ENCODE measurements at places on chromosomes 1 and 21.
A peak's percentile ranks its signal among the peaks of the same experiment; 100 is the strongest.

- DNase-seq, result peak; percentile 90
Measured at GRCh38 chr1:232477728-232478127, 152.2 kb downstream of the SIPA1L2 start.

DNA sequence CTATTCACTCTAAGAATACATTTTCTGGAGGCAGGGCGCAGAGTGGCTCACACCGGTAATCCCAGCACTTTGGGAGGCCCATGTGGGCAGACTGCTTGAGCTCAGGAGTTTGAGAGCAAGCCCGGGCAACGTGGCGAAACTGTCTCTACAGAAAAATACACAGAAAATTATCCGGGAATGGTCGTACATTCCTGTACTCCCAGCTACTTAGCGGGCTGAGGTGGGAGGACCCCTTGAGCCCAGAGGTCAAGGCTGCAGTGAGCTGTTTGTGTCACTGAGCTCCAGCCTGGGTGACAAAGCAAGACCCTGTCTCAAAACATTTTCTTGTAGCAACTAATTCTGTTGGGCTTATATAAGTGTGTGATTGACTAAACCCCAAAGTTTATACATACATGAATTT, 30.5 kb downstream of the GPR161 start:
- DNase-seq, result no peak

DNA sequence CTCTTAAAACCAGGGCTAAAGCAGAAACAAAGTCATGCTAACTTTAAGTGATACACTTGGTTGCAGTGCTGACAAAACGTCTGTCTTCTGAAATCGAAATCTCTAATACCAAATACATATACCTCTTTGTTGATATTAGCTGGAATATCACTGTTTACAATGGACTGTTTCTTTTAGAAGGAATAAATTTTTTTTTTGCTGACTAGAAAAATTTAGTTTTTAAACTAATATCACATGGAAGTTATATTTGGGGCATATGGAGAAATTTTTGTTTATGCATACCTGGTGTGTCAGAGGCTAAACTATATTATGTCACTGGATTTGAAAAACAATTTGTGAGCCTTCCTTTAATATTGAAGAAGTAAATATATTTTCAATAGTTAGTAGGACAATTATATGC, 39.1 kb downstream of the USP25 start:
- DNase-seq, result no peak

- no peak for DNase-seq
Measured at GRCh38 chr1:199641531-199641930, 386.0 kb upstream of the NR5A2 start.

GRCh38 chr21:33811167-33812010, 104.2 kb downstream of the ATP5PO start:
- DNase-seq, result no peak

DNA sequence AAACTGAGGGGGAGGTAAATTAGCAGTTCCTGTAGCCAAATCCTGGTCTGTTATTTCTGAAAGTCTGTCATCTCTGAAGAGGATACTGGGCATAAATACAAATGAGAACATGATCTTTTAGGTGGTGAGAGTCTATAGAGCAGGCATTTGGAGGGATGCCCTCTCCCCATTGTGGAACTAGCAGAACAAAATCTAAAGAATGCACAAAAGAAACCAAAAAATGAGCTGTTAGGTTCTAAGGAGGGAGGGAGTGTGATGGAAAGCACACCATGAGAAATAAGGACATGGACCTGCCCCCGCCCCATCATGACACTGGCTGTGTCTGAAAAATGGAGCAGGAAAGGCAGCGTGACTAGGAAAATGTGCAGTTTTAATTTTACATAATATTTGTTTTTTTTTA, 262.0 kb downstream of the KIF26B start:
- DNase-seq, result peak; percentile 14

GRCh38 chr1:242065813-242066212, 66.9 kb upstream of the MAP1LC3C start:
- no peak for DNase-seq

DNA sequence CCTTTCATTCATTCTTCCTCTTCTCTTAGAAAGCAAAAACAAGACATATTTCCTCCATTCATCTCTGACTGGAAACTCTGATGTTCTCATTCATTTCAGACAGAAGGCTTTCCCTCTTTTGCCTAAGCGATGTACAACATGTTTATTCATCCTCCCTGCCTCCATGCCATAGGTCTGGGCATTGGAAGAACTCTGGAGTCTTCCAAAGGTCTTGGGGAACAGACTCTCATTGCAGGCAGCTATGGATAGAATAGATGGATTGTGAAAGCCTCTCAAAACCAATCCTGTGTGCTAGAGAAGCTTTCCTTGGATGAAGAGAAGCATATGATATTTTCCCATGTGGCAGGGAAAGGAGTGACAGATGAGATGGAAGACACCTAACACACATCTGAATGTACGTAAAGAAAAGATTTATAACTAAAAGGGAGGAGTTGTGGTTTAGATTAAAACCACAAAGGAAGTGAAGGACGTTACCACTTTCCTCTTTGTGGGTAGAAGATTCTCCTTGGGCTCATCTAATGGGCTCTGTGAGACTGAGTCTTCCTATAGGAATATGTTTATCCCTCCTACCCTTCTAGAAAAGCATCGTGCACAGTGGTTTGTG, 38.7 kb downstream of the BCL9 start:
- DNase-seq, result peak; percentile 21

- no peak for DNase-seq
Measured at GRCh38 chr1:193567937-193568336, 381.5 kb upstream of the B3GALT2 start.

GRCh38 chr1:151356696-151357095, 9.6 kb upstream of the RFX5 start:
- DNase-seq, result peak; percentile 12

DNA sequence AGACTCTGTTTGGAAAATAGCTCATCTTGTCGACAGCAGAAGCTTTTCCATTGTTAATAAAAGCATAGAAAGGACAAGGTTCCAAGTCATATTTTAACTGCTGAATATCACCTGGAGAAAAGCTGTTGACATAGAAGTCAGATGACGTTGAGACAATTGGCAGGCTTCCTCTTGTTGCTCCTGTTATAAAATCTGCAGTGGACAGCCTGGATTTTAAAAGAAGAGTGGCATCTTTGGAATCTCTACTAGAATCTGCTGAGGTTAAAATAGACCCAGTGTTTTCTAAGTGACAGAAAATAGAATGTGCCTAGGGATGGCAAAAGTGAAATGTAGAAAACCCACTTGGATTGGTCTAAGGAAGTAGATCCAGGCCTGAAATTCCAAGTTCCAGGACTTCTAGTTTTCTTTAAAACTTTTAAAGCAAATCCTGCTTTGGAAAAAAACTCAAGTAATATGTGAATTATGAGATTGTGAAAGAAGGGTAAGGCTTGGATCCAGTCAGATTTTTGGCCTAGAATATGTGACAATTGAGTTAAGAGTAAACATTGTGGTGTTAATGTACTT, 53.6 kb upstream of the NEXN start:
- DNase-seq, result peak; percentile 64

GRCh38 chr1:3981261-3981660, 81.2 kb upstream of the C1orf174 start:
- DNase-seq, result no peak

DNA sequence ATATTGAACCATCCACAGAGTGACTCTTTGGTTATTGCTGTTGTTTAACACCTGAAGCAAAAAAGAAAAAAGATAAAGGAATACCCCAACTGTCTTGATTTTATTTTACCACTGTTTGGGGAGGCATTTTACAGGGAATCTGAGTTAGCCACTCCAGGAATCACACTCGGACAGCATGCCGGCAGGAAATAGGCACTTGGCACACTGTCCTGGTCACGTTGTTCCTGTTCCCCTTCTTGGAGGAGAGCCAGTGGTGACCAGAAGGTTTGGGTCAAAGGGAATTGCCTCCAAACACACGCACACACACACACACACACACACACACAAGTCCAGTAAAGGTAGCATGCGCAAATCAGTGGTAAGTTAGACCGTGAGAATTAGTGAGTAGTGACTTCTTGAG, 13.8 kb downstream of the RGS4 start:
- no peak for DNase-seq

DNA sequence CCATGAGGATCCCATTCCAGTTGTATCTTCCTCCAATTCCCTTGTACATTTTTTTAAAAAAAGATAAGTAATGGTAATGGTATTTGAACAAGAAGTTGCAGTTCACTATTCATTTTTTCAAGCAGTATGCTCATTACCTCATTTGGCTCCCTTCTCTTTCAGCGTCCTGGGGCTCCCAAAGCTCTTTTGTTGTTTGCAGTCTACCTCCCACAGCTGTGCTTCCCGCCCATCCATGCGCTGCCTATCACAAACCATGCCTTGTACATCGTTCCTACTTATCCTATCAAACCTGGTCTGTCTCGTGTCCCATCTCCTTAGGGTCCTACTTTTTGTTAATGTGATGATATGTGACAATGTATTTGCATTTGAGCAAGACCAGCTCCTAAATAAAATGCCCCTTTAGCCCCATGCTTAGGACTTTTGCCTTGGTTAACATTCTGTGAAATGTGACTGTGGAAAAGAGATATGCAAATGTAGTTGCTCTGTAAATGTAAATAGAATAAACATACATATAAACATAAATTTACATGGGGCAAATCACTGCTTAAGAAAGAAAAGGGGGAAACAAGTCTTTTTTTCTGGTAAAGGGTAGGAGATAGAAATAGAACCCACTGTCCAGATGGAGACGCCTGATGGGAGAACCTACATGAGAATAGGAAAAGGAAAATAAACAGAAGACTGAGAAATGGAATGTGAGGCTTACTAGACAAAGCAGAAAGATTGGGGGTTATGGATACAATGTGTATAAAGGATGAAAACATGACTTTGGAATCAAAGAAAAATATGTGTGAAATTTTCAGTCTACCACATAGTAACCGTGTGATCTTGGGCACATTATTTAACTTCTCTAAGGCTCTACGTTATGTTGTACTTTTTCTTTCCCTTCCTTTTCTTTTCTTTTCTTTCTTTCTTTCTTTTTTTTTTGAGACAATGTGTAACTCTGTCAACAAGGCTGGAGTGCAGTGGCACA, 59.8 kb upstream of the PLXNA2 start:
- DNase-seq, result peak; percentile 18

- DNase-seq, result no peak
Measured at GRCh38 chr1:8422510-8423268, 104.8 kb downstream of the SLC45A1 start.

DNA sequence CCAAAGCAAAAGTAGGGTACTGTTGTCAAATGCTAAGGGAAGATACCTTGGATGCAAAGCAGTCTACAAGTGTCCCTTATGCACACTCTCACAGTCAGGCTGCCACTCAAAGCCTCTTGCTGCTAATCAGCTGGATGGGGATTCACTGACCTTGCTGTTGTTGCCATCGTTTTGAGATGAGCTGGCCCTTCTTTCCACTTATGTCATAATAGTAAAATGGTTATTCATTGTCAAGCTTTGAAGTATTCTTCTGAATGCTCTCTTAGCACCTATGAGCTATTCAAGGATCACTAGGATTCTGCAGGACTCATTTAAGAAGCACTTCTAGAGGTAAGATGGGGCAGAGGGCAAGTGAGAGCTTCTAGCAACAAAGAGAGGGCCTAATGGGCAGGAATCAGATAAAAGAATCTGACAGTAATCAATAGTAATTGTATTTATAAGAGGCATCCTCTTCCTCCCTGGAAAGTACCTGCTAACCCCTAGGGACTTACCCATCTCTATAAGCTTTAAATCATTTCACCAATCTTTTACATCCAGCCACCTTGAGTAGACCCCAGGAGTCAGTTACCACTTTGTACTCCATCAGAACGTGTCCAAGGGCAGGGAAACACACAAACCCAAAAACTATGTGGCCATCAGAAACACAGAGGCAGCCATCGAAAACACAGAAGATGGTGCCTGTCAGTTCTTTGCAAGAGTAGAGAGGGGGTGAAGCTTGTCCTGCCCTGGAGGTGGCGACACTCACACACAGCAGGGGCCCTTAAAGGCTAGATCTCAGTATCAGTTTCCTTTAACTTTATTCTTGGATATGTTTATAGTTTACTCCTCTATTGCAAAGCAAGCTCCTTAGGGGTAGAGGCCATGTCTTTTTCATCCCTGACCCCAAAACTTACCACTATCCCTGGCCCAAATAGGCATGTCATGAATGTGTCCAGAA, 103.7 kb upstream of the NFIA start:
- peak; percentile 57 for DNase-seq

- DNase-seq, result no peak
Measured at GRCh38 chr1:154720328-154721297, 112.6 kb upstream of the ADAR start.

GRCh38 chr1:211469938-211470529, 21.9 kb downstream of the RD3 start:
- DNase-seq, result peak; percentile 64

GRCh38 chr1:225699336-225699735, 46.4 kb upstream of the ENAH start:
- peak; percentile 33 for DNase-seq

DNA sequence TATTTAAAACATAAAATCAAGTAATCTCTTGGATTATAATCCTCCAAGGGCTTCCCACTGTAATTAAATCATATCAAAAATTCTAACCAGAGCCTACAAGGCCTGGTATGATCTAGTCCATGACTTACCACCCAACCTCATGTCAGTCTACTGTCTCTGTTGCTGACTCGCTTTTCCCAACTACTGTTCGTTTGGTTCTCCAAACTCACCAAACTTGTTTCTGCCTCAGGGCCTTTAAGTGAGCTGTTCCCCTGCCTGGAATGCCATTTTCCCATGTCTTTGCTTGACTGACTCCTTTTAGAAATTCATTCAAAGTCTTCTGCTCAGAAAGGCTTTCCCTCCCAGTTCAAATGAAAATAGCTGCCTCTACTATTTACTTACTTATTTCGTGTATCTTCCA, 95.9 kb downstream of the ZC3H11B start:
- no peak for DNase-seq

GRCh38 chr21:17389311-17389710, 123.5 kb upstream of the CXADR start:
- DNase-seq, result no peak

DNA sequence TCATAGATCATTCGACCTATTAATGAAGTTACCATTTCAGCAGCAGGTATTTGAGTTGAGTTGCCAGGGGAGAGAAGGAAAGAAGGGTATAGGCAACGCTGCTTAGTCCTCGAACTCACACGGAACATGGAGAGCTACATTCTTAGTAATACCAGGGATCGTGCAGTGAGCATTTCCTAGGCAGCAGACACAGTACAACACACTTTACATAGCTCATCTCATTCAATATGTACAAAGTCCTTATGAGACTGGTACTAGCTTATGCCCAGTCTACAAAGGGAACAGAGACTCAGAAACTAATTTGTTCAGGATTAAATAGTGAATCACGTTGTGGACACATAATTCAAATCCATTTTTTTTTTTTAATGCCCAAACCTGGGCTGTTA, 25.6 kb downstream of the IRF2BP2 start:
- DNase-seq, result no peak
